Pancreas (tissue), 10 donors: ENCODE measurements at places on chromosomes 4 and X.

DNA sequence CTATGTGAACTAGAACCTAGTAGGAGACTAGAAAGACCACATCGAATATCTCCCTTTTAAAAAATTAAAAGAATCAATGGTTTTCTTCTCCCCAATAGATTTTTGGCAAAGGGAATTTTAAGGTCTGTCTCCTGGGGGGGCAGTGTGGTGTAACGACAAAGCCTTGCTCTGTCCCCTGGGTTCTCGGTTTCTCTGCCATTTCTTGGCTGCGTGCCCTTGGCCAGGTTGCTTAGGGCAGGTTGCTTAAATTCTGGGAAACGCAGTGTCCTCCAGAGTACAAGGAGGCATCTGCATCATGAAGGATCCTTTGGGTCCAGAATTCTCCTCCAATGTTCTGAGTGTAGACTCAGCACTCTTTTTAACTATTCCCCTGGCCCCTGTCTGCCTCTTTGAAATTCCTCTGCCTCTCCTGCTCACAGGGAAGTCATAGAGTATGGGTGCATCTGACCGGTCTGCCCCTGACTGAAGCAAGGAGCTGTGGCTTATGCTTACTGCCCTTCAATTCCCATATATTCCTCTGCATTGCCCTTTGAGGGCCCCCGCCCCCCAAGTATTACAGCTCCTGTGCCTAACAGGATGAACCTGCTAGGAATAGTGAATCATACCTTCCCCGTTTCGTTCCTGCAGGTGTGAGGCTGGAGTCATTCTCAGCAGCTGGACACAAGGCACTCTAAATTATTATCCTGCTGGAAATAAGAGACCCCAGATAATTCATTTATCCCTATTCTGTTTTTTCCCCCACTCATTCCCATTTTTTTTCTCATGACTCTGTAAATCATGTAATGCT, 2.2 kb downstream of the KIT start:
- DNase-seq: peak; percentile 39

DNA sequence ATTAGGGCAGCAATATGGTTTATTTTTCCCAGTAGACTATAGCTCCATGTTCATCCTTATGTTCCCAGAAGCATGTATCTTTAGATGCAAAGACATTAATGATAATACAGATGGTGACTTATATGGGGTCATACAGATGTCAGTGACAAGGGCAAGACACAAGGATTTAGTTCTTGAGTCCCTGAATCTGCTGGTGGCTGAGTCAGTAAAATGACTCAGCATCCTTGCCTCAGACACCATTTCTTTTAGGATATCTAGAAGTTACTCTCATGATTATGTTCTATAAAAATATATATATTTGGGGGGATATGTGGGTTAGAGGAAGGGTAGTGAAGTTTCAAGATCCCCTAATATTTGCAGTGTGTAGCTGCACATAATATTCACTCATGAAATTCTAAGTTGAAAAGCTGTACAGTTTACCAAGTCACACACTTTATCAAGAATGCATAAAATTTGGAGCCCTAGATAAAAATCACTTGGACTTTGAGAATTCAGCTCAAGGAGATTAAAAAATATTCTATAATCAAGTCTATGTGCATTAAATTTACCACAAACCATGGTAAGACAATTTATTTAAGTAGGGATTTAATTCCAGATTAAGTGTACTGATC, 101.9 kb downstream of the LNX1 start:
- no peak for DNase-seq

- DNase-seq: no peak
These were observed 598.3 kb downstream of the SPRY1 start for GRCh38 chr4:123994917-123995316.

DNA sequence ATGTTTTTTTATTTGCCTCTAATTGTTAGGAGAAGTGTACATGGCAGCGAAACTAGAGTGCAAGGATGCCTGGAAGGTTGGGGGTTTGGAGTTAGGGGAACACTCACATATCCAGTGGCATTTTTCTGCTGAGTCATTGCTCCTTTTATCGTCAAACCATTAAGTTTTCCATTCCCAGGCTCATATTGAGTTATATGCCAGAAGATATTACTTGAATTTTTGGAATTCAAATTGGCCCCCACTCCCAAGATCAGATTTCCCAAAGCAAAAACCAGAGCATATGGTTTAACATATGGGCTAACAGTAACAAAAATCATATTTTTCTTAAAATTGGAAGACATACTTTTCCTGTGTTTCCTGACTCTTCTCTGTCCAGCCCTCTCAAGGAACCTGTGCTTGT, 152.7 kb downstream of the FSTL5 start:
- DNase-seq: no peak

GRCh38 chrX:106897259-106897658, 5.9 kb downstream of the RIPPLY1 start:
- DNase-seq: no peak

- no peak for DNase-seq
These were observed 44.1 kb downstream of the SLC16A2 start for GRCh38 chrX:74465424-74465823.

- DNase-seq: no peak
These were observed 67.2 kb upstream of the TFDP3 start for GRCh38 chrX:133285341-133285740.

- no peak for DNase-seq
These were observed 203.7 kb downstream of the BMPR1B start for GRCh38 chr4:94961420-94961819.

- DNase-seq: no peak
These were observed 3.4 kb downstream of the PLAC8 start for GRCh38 chr4:83110970-83111750.

DNA sequence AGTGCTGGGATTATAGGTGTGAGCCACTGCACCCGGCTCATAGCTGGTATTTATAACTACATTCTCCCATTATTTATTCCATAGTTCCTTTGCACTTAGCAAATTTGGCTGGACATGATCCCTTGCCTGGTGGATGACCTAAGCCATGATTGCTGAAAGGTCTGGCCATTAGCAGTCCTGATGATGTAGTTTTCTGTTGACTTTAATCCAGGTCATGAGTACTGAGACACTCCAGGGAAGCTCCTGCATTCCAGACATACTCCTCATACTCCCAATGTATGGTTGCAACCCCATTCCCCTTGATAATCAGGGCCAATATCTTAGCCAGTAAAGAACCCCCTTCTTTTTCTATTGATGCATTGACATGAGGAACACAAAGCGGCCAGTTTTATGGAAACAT, 24.4 kb upstream of the MGST2 start:
- no peak for DNase-seq

- no peak for DNase-seq
These were observed 360.5 kb downstream of the ZNF674 start for GRCh38 chrX:46184749-46185148.

- DNase-seq: no peak
These were observed 5.7 kb downstream of the C4orf54 start for GRCh38 chr4:99651811-99652485.

- DNase-seq: no peak
These were observed 46.5 kb downstream of the SNX25 start for GRCh38 chr4:185255868-185256267.

DNA sequence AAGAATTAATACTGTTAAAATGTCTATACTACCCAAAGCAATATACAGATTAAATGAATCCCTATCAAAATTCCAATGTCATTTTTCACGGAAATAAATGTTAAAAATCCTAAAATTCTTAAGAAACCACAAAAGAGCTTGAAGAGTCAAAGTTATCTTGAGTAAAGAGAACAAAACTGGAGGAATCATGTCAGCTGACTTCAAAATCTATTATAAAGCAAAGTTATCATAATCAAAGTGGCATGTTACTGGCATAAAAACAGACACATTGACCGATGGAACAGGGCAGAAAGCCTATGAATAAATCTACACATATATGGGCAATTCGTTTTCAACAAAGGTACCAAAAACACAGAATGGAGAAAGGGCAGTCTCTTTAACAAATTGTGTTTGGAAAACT, 579.0 kb downstream of the INPP4B start:
- DNase-seq: no peak

DNA sequence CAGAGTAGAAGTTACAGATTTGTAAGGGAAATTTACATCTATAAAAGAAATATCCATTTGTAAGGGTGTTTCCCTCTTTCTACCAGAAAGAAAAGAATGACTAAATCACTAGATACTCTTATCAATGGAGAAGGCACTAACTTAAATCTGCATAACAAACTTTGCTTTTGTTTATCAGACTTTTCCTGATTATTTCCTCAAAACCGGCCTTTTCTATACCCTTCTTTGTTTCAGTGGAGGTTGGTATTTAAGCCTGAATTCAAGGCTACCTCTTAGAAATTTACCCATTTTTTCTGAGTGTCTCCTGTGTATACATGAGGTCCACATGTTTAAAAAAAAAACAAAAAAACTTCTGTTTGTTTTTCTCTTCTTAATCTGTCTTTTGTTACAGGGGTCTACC, 80.4 kb upstream of the GRPR start:
- DNase-seq: no peak

- no peak for DNase-seq
These were observed 1384.8 kb downstream of the FAM133A start for GRCh38 chrX:95058815-95059214.

GRCh38 chrX:17737986-17738713, 857 bp downstream of the SCML1 start:
- DNase-seq: peak; percentile 39

GRCh38 chrX:81489987-81490386, 288.1 kb downstream of the SH3BGRL start:
- DNase-seq: no peak

GRCh38 chrX:39152106-39152649, 350.9 kb downstream of the MID1IP1 start:
- DNase-seq: peak; percentile 52

DNA sequence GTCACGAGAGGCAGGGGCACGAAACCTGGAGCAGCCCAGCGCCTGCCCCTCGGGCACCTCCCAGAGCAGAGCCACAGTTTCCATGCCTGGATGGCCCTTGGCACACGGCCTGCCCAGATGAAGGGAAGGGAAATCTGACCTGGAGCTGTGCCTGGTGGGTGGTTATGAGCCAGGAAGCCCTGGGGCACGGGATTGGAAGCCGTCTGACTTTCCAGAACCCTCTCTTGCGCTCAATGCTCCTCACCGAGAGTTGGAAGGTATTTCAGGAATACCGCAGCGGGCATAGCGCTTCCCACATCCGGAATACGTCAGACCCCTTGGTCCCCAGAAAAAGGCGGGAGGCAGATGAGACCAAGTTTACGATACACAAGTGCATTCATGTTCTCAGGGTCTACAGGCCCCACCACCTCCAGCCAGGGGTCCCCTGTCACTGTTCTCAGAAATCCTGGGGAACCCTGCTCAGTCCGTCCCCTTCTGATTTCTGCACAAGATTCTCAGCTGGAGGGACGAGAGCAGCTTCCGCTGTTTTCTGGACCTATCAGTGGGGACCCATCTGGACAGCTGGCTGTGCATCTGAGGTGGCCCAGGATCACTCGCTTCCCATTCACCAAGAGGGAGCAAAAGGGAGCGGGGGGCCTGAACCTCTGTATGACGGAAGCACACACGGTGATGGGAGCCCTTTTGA, 172.9 kb downstream of the AFAP1 start:
- no peak for DNase-seq

DNA sequence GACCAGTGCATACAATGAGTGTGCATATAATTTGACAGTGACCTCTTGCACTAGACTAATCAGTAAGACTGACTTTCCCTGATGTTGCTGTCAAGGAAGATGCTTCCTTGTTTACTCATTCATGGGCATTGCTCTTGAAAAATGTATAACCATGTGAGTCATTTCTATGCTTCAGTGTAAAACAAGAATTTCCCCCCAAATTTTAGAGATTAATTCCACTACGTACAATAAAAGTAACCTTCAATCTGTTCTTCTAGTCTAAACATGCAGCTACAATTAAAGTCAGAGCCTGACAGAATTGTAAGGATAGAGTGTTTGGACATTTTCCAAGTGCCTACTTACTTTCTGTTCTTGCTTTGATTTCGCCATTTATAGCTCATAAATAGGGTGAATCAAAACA, 935.7 kb downstream of the RAPGEF2 start:
- no peak for DNase-seq

- DNase-seq: no peak
These were observed 13.7 kb upstream of the TLR8 start for GRCh38 chrX:12892716-12893115.

GRCh38 chrX:24079411-24079810, 24.7 kb downstream of the EIF2S3 start:
- DNase-seq: no peak

- DNase-seq: no peak
These were observed 1133.9 kb downstream of the SH3BGRL start for GRCh38 chrX:82335772-82336171.
